ENCODE measurements at places on chromosomes 2 and 18.

GRCh38 chr2:221458578-221458977 is 113.5 kb downstream of the EPHA4 start:
- no peak for DNase-seq

DNA sequence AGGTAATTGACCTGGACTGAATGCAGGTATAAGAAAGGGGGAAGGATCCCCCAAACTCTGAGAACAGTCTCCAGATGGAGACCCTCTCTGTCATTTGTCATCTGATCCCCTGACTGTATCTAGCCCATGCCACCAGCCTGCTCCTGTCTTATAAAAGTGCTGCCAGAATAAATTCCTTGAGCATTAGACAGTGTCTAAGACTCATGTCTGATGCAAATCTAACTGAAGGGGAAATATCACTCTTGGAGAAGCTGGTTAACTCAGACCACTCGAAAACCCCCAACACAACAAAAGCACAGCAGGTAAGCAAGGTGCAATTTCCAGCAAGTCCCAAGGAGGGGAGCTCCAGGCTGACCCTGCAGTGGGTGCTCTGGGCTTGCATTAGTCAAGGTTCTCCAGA is 40.9 kb upstream of the KDM3A start:
- DNase-seq, result no peak

DNA sequence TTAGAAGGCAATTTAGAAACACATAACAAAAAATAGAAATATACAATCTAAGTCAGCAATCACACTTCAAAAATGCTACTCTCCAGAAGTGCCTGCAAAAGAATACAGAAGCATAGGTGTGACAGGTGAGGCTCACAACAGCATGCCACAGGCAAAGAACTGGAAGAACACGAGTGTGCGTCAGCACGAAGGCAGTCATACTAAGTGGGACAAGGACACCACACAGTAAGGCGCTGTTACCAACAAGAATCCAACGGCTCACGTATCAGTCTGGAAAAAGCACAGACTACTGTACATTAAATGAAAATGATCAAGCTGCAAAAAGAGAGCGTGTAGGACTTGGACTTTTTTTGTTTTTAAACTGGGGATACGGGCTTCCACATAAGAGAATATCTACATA is 18.7 kb downstream of the HDLBP start:
- DNase-seq, result no peak

DNA sequence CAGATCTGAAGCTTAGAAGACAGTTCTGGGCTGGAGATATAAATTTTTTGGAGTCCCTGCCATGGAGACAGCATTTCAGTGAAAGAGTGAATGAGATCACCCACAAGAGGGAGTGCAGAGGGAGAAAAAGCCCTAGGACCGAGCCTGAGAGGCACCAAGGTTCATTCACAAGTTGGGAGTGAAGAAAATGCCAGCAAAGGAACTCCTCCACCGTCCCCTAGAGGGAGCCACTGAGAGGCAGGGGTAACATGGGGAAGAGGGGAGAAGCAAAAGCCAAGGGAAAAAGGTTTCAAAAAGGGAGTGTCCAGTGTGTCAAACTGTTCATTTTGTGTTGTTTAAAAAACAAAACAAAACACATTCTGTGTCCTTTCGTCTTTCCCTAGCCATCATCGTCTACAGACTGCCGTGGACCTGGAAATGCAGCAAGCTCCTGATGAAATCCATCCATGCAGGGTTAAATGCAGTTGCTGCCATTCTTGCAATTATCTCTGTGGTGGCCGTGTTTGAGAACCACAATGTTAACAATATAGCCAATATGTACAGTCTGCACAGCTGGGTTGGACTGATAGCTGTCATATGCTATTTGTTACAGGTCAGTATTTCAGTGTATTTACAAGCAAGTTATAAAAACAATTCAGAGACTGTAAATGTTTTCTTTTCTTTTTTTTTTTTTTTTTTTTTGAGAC is 19.1 kb downstream of the CYBRD1 start:
- no peak for DNase-seq

GRCh38 chr2:164542581-164543021 is 78.7 kb downstream of the GRB14 start:
- no peak for DNase-seq

DNA sequence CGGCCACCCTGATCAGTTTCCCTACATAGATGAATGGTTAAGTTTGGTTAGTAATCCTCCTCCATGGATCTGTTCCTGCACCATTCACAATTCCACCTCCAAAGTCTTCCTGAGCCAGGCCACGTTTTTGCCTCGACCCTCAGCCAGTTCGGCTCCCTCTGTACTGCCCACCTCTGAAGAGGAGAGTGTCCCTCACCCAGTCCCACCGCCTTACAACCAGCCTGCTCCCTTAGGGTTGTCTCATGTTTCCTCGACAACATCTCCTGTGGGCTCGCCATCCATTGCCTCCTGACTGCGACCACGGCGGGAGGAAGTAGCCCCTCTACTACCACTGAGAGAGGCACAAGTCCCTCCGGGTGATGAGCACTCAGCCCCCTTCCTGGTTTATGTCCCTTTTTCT is 338.0 kb upstream of the CNTNAP5 start:
- DNase-seq, result no peak

- no peak for DNase-seq
Observed at GRCh38 chr18:32478317-32478716, 7.6 kb upstream of the GAREM1 start.

GRCh38 chr2:118021356-118021755 is 7.5 kb upstream of the CCDC93 start:
- DNase-seq, result no peak

DNA sequence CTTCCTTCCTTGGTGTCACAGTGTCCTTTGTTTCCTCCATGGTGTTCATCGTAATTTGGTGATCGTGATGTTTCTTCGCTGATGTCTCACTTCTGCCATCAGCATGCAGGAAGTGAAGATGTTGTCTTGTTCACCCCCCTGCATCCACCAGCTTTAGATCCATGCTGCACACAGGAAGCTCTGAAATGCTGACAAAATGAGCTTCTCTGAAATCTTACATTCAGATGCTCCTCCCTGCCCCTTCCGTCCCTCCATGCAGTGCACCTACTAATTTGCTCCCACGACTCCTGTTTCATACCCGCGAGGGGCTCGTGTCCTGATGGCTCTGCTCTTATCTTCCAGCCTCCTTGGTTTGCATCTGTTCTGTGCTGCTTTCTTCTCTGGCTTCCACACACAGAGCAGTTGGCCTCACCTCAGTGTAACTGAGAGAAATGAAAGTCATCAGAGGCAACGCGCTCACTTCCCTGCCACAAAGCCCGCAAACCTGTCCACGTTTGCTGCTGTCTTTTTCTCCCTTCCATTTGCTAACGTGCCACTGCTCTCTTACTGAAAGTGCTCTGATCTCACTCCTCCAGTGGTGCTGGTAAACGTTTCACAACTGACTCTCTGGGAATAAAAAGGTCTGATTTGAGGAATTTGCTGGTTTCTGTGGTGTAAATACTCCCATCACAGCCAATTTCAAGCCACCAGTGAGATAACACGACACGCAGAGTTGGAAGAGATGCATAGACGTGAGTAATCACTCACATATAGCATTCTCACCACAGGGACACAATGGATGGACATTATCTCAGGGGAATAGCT is 41.0 kb upstream of the MGAT4A start:
- DNase-seq, result no peak

DNA sequence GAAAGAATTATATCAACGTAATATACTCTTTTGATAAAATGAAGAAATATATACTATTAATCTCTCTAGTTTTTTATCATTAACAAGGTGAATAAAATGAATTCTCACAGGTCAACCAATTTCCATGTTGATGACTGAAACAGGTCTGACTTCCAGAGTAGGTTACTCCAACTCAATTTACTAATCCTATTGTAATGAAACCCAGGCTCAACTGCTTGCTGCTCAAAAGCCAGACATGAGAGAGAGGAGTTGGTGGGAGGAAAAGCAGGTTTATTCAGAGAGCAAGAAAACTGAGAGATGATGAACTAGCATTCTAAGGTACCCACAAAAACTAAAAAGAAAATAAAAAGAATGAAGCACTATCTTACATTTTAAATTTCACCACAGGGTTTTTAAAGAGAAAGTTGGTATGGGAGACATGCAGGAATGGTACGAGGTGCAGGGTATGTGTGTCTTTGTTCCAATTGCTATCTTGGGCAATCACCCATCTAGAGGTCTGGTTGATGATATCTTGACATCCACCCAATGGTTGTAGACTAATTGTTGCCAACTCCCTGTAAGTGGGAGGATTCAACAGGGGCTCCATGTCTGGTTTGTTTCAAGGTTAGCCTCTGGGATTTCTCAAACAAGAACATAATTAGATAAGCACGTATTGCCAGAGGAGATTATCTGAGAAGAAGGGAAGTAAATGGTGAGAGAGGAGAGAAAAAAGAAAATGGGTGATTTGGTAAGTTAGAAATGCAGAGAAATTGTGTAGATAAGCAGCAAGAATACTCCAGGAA is 471.4 kb upstream of the REG3G start:
- DNase-seq, result no peak

DNA sequence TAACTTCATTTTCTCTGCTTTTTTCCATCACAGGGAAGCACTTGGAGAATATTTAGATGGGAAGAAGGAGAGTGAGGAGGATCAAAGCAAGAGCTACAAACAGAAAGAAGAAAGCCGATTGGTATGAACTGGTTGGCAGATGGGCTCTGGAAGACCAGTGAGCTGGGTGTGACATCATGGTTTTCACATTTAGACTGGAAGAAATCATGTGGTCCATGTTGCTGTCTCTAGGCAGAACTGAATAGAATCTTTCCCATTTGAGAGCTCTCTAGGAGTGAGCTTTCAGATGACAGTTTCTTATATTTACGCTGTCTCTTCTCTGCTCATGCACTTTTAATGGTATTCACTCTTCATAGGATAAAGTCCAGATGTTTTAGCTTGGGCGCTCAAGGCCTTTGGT is 12.6 kb downstream of the DRC1 start:
- no peak for DNase-seq

DNA sequence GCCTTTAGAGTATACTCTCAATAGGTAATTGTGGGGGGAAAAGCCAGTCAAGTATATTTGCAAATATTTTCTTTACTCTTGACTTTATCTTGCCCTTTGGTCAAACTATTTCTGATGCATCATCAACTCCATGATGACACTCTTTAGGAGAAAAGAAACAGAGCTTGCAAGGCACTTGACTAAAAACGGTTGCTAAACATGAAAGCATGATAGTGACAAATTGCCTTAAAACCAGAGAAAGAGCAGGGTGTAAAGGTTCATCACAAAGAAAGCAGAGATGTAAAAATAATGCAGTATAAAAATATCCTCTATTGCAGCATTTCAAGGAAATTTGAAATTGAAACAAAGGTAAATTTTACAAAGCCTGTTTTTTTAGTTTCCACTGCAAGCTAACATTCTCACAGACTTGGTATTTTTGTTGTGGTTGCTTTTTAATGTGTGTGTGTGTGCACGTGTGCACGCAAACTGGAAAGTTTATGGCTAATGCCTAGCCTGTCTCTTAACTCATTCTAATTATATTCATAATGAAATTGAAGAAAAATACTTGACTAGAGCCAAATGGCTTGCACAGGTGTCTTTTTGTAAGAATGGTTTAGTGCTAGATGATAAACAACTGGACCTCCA is 503.6 kb downstream of the ARHGAP15 start:
- no peak for DNase-seq

DNA sequence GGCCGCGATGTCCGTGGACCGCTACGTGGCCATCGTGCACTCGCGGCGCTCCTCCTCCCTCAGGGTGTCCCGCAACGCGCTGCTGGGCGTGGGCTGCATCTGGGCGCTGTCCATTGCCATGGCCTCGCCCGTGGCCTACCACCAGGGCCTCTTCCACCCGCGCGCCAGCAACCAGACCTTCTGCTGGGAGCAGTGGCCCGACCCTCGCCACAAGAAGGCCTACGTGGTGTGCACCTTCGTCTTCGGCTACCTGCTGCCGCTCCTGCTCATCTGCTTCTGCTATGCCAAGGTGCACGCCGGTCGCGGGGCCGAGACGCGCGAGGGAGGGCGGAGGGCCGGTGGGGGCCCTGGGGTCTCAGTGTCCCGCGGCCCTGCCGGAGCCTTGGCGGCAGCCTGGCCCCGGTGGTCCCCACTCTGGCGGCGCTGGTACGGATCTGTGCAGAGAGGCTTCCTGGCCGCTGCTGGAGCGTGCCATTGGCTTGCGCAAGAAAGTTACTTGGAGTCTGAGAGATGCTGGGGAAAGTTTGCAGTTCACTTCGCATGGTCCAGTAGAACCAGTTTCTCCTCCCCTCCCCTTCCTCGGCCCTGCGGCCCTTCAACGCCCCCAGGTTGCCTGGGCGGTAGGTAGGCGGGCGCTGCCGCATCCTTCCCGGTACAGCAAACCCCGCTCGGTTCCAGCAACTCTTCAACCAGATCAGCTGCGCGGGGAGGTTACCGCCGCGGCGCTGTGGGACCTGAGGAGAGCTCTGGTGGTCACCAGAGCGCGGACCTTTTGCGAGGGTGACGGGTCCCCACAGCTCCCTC is 1.5 kb downstream of the GALR1 start:
- no peak for DNase-seq

DNA sequence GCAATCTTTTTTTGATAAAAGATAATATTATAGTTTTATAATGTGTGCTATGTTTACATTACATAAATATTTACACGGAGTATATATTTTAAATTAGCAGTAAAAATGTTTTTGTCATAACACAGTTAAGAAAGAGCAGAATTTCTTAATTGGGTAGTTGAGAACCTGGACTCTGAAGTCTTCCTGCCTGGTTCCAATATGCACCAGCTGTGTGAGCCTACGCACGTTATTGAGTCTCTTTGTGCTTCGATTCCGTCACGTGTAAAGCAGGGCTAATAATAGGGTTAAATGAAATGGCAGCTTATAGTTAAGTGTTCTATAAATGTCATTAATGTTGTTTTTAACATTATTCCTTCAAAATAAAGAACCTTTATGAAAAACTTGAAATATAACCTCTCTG is 1.2 kb upstream of the CCDC88A start:
- DNase-seq, result no peak

DNA sequence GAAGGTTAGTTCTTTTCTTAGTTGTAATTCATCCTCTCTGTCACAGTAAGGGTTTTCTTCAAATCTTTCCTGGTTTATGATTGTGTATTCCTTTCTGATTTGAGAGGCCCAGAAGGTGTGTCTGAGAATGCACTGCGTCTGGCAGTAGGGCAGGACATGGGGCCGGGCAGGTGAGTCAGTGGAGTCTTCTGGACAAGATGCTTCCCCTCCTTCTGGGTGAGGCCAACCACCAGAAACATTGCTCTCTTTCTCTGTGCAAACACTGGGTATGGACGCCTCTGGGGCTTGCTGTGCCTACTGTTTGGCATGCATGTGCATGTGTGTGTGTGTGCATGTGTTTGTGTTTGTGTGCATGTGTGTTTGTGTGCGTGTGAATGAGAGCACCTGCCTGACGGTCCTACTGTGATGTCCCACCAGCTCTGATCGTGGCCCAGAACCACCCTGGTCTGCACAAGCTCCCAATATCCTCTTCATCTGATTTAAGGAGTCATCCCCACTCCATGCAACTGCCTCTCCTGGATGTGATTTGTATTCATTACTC is 93.2 kb upstream of the DLX2 start:
- DNase-seq, result no peak

- no peak for DNase-seq
Observed at GRCh38 chr2:127614731-127615130, 31.2 kb upstream of the GPR17 start.

GRCh38 chr2:26483957-26484565 is 6.1 kb upstream of the OTOF start:
- DNase-seq, result no peak

All from stimulated activated CD8-positive, alpha-beta memory T cell treated with anti-CD3 and anti-CD28 coated beads, Interleukin-2, amount 100 ng/mL, for 1 hour (primary cell).